Peyer's patch (tissue), 4 donors: ENCODE measurements at places on chromosomes 7 and 10. TPM values are rescaled to one million over a fixed set of nuclear protein-coding genes. Genes with fewer than 3 reads are reported as not detected.

DNA sequence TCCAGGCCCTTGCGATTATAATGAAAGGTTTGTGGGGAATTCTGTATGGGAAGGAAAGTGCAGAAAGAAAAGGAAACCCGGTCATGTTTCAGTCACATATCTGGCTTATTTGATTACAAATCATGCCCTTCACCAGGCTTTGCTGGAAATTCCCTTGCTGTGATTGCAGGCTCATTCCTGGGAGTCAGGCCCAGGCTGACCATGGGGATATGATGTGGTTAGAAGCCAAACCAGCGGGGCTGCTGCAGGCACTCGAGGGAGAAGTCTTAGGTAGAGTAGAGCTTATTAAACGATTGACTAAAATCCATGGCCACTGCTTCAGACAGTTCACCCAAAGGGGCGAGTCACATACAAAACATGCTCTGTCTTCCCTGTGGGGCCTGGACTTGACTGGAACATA is 16.2 kb downstream of the PKD1L1 start:
- no peak for DNase-seq

The PRSS37 gene
- total RNA-seq: not detected

- no peak for DNase-seq
Observed at GRCh38 chr7:30761214-30762156, 9.6 kb downstream of the INMT start.

The FXYD4 gene
- not detected for total RNA-seq

DNA sequence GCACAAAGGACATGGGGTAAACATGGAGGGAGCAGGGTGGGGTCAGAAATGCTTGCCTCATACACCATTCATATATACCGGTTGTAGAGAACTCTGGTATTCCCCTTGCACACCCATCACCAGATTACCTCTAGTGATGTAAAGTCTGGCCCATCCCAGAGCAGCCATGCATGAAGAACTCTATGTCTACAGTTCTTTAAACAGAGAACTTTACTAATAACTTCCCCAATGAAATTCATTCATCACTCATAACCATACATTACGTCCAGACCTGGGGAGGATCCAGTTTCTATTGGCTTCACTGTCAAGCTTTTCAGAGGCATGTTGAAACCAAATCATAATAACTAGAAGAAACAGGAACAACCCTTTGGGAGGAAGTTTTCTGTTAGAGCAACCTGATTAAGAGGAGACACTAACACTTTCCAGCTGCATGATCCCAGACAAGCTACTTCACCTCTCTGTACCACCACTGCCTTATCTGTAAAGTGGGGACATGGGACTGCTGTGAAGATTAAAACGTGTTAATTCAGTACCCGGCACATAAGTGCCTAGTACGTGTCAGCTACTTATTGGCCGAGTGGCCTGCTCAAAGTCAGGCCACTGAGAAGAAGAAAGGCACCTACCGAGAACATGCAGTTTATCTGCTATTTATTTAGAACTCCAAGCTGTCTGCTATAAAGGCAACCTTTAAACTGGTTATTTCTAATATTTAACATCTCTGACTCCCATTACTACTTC is 59.7 kb downstream of the IGF2BP3 start:
- no peak for DNase-seq

The UCN3 gene
- 1.4 TPM for total RNA-seq

DNA sequence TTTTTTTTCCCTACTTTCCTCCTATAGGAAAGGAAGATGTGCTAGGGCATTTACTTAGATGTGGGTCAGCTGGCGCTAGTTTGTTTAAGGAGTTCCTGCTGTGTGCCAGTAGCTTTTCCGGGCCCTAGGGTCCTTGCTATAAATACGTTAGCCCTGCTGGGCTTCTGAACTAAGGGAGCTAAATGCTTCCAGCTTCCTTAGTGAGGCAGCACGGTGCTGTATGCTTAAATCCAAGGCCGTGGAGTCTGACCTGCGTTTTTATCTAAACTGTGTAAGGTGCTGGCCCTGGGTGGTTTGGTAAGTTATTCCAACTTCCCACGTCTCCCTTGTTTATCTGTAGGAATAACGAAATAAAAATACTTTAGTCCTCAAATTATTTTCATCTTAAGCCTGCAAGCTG is 594 bp downstream of the TDRD1 start:
- DNase-seq: no peak

DNA sequence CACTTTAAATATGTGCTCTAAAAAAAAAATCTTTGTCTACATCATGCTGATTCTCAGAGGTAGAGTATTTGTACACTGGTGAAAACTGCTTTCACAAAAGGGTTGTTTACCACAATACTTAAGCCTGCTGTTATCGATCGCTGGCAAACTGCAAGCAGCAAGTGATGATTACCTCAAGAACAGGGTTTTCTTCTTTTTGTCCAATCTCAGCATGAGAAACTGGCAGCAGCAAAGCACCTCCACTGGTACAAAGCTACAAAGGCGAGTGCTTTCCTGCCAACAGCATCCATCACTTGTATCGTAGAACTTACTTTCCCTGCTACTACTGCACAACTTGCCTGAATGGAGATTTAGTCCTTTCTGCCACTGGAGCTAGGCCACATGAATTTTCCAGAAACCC is 276.5 kb downstream of the DGKB start:
- no peak for DNase-seq

DNA sequence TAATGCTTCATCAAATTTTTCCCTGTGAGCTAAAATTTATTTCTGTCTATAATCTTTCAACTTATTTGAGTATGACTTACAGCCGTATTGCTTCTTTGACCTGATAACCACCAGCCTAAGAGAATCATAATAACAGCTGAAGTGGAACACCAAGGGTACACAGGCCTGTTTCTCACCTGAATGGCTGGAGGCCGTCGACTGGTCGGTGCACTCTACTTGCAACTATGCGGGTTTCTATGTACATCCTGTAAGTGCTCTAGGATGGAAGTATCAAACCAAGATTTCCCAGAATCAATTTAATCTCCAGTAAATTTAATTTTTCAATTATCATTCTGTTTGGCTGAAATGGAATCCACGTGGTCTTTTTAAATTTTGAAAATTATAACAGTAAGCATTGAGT is 504.8 kb upstream of the PHF14 start:
- no peak for DNase-seq

DNA sequence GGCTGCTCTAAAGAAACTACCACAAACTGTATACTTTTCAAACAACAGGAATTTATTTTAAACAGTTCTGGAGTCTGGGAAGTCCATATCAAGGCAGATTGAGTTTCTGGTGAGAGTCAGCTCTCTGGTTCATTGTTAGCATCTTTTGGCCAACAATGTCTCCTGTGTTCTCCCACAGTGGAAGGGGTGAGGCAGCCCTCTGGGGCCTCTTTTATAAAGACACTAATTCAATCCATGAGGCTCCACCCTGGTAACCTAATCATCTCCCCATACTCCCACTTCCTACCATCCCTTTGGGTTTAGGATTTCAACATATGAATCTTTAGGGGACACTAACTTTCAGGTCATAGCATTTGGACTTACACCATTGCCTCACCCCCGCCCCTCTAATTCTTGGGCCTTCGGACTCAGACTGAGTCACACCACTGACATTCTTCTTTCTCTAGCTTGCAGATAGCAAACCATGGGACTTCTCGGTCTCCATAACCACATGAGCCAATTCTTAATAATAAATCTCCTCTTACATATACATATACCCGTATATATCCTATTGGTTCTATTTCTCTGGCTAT is 64.3 kb upstream of the ANTXRL start:
- DNase-seq: no peak

GRCh38 chr10:99656199-99657064 is 2.9 kb upstream of the ENTPD7 start:
- no peak for DNase-seq

DNA sequence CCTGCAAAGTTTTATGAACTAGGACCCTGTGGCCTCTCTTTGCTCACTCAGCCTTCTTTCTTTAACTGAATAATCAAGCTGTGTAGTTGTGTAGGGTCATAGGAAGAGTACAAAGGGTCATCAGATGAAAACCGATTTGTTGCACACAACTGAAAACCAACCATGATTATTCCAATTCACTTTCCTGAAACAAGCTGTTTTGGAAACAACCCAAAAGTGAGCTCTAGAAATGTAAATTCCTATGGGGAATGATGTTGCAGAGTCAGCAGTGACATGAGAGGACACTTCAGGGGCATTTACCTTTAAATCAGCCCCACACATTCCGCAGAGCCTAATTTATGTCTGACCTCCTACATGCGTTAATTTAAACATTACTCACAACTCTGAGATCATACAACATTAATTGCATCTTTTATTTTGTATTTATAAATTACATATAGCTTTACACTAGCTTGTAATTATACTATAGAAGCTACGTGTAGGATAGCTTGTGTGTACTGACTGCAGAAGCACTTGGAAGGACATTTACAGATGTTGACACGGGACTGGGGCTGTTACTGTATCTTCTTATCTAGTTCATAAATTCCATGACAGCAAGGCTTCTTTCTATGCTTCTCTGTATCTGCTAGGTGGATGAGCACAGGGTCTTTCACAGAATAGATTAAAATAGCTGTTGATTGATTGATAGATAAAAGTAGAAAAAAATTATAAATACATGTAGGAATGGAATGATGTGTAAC is 139.9 kb upstream of the AKR1E2 start:
- DNase-seq: no peak

- DNase-seq: no peak
Observed at GRCh38 chr10:109430043-109430760, 493.1 kb downstream of the XPNPEP1 start.

- DNase-seq: no peak
Observed at GRCh38 chr7:94405506-94405905, 10.8 kb downstream of the COL1A2 start.

GRCh38 chr7:42661312-42661711 is 250.6 kb downstream of the C7orf25 start:
- DNase-seq: no peak

The AMPH gene
- total RNA-seq: 4.4 TPM

DNA sequence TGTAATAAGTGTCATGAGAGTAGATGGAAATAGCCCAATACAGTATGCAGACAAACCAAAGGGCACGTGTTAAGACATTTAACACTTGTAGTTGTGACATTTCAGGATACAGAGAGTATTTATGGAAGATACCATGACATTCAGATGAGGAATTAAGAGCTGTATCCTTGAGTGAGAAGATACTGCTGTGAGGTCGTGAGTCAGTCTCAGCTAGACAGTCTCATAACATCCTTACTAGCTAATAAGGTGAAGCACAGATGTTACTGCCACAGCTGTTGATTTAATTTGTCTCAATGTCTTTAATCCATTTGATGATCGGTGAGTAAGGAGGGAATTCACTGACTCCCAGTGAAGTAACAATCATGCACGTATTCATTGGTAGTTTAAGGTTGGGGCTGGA is 288.0 kb upstream of the AKR1E2 start:
- DNase-seq: no peak

The SPDYE2B gene
- total RNA-seq: not detected

The SH2D4B gene
- total RNA-seq: not detected

The CNTNAP2 gene
- total RNA-seq: 1.5 TPM

DNA sequence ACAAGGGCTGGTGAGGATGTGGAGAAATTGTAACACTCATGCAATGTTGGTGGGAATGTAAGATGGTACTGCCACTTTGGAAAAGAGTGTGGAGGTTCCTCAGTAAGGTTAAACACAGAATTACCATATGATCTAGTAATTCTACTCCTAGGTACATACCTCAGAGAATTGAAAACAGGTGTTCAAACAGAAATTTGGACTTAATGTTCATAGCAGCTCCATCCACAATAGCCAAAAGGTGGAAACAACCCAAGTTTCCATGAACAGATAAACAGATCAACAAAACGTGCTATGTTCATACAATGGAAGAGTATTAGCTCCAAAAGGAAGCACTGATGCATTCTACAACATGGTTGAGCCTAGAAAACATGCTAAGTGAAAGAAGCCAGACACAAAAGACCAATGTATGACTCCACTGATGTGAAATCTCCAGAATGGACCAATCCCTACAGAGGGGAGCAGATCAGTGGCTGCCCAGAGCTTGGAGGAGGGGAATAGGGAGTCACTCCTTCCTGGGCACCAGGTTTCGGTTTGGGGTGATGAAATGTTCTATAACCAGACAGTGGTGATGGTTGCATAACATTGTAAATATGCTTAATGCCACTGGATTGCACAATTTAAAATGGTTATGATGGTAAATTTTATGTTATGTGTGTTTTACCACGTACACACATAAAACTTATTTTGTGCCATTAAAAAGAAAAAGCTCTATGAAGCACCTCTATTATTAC is 5.7 kb upstream of the WDR86 start:
- no peak for DNase-seq

GRCh38 chr10:62613424-62613823 is 191.1 kb upstream of the ADO start:
- DNase-seq: no peak
